ENCODE measurements at places on chromosomes 3 and 15. TPM values are rescaled to one million over a fixed set of nuclear protein-coding genes. Genes with fewer than 3 reads are reported as not detected.
A peak's percentile ranks its signal among the peaks of the same experiment; 100 is the strongest.

GRCh38 chr15:92625251-92625980, 30.2 kb downstream of the FAM174B start:
- DNase-seq = no peak

LOXL1 gene
- total RNA-seq = 0.51 TPM

TGM5 gene
- 0.22 TPM for total RNA-seq

DNA sequence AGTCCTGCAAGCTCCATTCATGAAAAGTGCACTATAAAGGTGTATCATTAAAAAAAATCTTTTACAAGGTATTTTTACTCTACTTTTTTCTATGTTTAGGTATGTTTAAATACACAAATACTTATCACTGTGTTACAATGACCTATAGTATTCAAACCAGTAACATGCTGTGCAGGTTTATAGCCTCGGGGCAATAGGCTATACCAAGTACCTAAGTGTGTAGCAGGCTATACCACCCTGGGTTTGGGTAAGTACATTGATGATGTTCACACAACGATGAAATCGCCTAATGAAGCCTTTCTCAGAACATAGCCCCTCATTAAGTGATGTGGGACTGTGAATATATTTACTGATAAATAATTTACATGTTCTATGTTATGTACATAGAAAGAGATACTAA, 104.6 kb downstream of the ATP1B3 start:
- DNase-seq = no peak

AADACL2 gene
- not detected for total RNA-seq

MNS1 gene
- total RNA-seq = 2.3 TPM

- peak; percentile 30 for DNase-seq
These were observed 46.9 kb downstream of the PIK3R4 start for GRCh38 chr3:130699765-130700164.

RPL4 gene
- 3,630 TPM for total RNA-seq

DNA sequence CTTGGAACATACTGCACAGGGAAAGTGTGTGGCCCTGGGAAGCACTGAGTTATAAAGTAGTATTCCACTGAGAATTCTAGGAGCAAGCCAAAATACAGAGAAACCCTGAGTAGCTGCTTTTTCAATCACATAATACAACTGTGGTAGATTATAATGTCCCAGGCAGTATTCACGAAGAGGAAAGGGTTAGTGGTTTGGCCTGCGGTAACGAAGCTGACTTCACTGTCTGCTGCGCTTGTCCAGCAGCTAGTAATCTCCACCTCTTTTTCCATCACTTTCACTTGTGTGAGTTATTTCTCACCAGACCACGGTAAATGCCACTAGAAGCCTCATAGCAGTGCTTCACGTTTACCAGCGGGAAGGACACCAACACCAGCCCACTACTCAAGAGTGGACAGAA, 34.4 kb downstream of the RPL39L start:
- DNase-seq = no peak

DNA sequence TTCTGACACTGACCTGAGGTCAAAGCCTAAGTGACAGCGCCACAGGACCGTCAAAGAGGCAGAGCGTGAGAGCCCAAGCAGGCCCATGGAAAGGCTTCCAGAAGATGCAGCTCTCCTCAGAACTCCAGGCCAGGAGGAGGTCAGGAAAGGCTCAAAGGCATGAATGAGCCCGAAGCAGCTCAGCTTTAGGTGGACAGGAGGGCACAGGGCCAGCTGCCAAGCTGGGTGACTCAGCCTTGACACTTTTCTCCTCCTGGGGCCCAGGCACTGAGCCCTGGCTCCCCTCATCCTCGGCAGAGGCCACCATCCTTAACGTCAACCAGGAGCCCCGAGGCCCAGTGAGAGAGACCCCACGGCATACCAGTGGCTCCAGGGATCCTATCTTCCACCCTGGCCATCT, 62.9 kb downstream of the ADCY5 start:
- DNase-seq = no peak

- DNase-seq = no peak
These were observed 40.2 kb upstream of the UBE2E2 start for GRCh38 chr3:23162934-23163333.

- no peak for DNase-seq
These were observed 572.5 kb downstream of the SQOR start for GRCh38 chr15:46207341-46207740.

BTLA gene
- not detected for total RNA-seq

DNA sequence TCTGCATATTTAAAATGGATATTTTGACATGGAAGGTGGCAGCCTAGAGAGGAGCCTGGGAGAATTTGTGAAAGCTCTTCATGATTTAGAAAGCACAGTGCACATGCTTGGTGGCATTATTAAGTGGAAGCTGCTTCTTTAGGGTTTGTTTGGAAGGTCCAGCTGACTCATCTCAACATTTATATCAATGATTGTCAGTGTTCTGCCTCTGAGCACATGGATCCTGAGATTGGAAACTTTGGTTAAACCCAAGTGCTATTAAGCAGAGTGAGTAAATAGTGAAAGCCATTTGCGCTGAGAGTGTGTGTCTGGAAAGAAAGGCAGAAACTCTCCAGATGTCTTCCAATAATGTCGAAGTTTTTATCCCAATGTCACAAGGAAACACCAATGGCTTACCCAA, 7.4 kb downstream of the NOX5 start:
- DNase-seq = no peak

- no peak for DNase-seq
These were observed 42.3 kb upstream of the USP3 start for GRCh38 chr15:63462088-63462487.

- no peak for DNase-seq
These were observed 121.6 kb downstream of the TFG start for GRCh38 chr3:100830931-100831330.

GRCh38 chr3:54891540-54891897, 36.3 kb downstream of the LRTM1 start:
- peak; percentile 42 for DNase-seq

SLC24A5 gene
- total RNA-seq = not detected

DNA sequence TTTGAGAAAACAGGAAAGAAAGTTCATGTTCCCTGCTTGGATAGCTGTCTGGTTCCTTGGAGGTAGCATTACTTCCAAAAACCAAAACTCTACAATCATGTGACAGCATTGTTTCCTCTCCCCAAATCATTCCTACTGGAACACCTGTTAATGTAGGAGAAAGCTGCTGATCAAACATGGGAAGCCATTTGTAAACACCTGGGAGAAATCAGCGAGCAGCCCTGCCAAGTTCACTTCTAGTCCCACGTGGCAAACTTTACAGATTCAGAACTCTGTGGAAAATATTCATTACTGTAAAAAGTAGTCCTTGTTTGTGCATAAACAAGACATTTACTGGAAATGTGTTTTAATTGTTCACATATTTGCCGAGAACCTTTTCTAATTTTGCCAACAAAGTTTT, 275.5 kb upstream of the AZI2 start:
- no peak for DNase-seq

DNA sequence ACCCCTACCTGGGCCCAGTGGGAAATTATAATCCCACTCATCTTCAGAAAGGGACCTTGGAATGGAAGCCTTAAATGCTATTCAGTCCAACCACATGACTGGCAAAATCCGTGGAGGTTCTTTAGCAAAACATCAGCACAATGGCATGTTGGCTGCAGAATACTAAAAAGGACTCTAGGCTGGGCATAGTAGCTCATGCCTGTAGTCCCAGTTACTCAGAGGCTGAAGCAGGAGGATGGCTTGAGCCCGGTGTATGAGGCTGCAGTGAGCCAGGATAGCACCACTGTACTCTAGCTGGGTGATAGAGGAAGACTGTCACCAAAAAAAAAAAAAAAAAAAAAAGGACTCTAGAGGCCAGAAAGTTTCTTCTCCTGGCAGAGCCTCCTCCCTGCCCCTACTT, 60.6 kb upstream of the RYK start:
- DNase-seq = no peak

GRCh38 chr3:13016083-13016720, 57.0 kb downstream of the IQSEC1 start:
- no peak for DNase-seq

DNA sequence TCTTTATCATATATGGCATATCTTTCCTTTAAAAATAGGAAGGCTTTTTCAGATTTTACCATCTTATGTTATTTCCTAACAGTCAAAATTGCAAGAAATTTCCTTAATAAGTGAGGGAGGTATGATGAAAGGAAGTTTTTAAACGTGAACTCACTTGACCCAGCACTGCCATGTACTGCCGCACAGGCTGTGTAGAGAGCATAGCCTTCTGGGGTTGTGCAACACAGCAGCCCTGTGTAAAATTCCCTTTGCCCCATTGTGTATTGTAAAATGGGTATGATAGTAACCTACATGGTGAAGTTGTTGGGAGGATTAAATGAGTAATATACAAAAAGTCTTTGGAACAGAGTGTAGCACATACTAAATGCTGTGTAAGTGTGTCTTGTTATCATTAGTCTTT, 78.6 kb downstream of the PEX5L start:
- DNase-seq = no peak

DNA sequence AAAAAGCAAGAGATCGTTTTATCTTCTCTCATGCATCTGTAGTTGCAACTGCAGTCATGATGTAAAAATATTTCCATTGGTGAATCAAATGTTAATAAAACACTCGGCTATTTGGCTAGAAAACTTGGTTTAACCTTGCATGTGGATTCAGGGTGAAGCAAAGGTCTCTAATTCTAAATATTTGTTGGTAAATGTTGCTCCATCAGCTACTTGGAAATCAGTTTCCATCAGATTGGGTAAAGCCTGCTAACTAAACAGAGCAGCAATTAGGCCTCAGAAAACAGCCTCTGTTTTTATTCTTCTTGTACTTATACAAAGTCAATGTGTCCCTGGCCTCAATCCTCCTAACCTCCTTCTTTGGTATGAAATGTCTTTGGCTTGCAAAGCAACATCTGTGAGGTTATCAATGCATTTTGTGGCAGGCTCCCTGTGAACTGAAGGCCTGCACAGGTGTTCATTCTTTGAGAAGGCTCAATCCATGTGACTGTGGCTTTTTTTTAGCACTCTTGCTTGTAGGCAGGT, 312.3 kb downstream of the WDR72 start:
- DNase-seq = peak; percentile 55

RAB43 gene
- total RNA-seq = 10.2 TPM

- DNase-seq = no peak
These were observed 45.8 kb downstream of the MITF start for GRCh38 chr3:69784954-69785514.

SPG11 gene
- 31.5 TPM for total RNA-seq
